ENCODE measurements at places on chromosomes 2 and 18. TPM values are rescaled to one million over a fixed set of nuclear protein-coding genes. Genes with fewer than 3 reads are reported as not detected.

DNA sequence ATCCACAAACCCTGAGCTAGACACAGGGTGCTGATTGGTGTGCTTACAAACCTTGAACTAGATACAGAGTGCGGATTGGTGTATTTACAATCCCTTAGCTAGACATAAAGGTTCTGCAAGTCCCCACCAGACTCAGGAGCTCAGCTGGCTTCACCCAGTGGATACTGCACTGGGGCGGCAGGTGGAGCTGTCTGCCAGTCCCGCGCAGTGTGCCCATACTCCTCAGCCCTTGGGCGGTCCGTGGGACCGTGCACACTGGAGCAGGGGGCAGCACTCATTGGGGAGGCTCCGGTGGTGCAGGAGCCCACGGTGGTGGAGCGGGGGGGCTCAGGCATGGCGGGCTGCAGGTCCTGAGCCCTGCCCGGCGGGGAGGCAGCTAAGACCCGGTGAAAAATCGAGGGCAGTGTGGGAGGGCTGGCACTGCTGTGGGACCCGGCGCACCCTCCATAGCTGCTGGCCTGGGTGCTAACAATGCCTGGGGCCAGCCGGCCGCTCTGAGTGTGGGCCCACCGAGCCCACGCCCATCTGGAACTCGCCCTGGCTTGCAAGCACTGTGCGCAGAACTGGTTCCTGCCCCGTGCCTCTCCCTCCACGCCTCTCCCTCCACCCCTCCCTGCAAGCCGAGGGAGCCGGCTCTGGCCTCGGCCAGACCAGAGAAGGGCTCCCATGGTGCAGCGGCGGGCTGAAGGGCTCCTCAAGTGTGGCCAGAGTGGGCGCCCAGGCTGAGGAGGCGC lies 75.6 kb downstream of the MOB4 start:
- DNase-seq: no peak

GRCh38 chr2:37796481-37796880 lies 125.0 kb upstream of the CDC42EP3 start:
- no peak for DNase-seq

DNA sequence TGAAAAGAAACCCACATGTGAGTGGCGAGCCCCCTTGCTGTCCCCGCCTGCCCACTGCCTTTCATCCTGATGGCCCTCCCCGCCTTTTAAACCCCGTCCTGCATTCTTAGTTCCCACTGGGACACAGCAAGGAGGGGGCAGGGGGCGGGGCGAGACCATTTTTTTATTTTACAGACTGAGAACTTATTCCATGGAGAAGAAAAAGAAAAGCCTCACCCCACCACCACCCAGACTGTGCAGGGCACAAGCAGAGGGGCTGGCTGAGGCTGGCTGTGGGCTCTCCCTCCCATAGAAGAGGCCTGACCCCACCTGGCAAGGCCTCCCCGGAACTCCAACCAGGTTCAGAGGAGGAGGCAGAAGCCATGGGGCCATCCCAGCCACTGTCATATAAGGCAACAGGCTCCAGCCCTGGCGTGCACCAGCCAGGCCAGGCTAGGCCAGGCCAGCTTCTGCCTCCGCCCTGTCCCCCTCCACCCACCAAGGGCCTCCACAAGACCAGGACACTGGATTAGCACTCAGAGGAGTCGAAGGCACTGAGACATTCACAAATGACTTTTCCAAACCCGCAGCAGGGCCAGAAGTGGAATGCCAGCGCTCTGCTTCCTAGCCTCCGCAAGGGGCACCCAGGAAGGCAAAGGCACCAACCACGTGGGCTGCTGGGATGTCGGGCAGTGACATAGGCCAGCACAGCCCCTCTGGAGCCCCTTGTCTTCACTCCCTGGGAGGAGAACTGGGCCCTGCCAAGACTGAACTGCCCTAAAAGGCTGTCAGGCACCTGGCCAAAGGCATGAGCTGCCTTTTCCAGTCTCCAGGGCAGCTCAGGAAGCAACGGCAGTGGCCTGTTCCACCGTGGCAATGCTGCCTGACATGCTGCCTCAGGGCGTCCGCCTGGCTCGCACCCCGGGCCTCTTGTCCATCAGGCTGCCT lies 37.5 kb upstream of the SEMA4C start:
- no peak for DNase-seq

GRCh38 chr2:175462246-175462645 lies 280.7 kb upstream of the ATP5MC3 start:
- no peak for DNase-seq

- no peak for DNase-seq
Measured at GRCh38 chr2:42051543-42052235, 3.9 kb downstream of the PKDCC start.

- DNase-seq: no peak
Measured at GRCh38 chr18:45549290-45549689, 66.0 kb upstream of the SLC14A2 start.

- DNase-seq: no peak
Measured at GRCh38 chr2:213733893-213734292, 449.6 kb downstream of the SPAG16 start.

GRCh38 chr2:37167636-37168180 lies 10.9 kb upstream of the EIF2AK2 start:
- DNase-seq: no peak

DNA sequence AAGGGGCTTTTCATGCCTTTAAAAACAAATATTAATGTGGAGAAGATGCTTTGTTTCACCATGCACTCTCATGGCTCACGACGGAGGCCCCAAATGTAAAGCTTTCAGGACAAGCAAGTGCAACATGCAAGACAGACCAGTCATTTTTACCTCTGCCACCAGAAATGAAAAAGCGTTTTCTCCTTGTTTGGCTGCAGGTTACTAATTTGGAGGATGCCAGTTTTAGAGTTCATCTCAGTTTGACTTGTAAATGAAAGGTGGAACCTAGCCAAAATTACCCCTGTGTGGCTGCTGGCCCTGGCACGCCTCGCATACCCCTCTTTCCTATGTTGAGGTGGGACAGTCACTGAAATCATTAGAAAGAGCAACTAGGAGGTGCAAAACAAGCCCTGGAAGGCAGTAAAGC lies 138.6 kb downstream of the BCL2 start:
- DNase-seq: no peak

GRCh38 chr18:48842259-48843061 lies 108.3 kb downstream of the SMAD7 start:
- DNase-seq: peak; percentile 63

DNA sequence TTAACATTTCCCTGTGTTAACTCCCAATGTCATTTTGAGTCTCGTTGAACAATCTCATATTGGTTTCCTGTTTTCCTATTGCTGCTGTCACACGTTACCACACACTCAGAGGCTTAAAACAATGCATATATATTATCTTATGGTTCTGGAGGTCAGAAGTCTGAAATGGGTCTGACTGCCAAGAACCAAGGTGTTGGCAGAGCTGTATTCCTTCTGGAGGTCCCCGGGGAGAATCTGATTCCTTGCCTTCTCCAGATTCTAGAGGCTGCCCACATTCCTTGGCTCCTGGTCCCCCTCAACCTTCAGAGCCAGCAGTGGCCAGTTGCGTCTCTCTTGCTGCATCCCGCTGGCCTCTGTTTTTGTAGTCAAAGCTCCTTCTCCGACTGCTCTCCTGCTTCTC lies 17.5 kb downstream of the COL4A4 start:
- no peak for DNase-seq

GRCh38 chr2:82697231-82697630 lies 1761.8 kb downstream of the SUCLG1 start:
- no peak for DNase-seq

Gene DSG1
- total RNA-seq: not detected

Gene MARCHF4
- total RNA-seq: 0.09 TPM

Gene MSTN
- total RNA-seq: not detected

Gene ANTXR1
- total RNA-seq: 81.2 TPM

Gene MEP1B
- total RNA-seq: not detected

Gene ALK
- not detected for total RNA-seq

Data from upper lobe of right lung (tissue), 1 donor.